ENCODE measurements at places on chromosomes 1 and 21.

DNA sequence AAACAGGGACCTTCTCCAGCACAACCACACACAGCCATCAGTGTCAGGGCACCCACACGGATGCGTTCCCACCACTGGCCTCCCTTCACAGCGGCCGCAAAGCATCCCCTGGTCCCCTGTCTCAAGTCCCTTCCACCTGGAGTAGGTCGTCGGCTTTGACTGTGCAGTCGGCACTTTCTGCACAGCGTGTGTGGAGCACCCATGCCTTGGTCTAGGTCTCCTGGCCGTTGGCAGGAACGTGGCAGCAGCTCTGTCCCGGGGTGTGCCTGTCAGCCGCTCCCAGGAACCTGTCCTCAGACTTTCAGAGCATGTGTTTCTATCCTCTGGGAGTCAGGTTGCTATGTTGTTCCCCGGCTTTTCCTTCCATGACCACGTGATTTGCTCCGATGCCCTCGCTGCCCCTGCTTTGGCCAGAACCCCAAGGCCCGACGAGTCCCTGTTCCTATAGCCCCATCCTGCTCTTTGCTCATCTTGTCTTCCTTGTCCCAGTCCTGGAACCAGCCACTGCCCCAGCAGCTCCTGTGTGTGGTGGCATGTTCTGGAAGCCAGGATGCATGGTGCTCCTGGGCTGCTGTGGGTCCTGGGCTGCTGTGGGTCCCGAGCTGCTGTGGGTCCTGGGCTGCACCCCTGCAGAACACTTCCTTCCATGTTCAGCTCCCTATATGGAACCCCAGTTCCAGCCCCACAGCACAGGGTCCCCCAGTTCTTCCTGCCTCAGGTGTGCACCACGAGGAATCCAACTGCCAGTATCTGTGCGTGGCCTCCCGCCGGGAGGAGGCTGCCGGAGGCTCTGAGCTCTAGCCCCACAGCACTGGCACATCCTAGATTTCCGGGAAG, 84.2 kb upstream of the COL6A1 start:
- DNase-seq = no peak

GRCh38 chr1:7171168-7171567, 385.9 kb downstream of the CAMTA1 start:
- DNase-seq = no peak

GRCh38 chr1:9107136-9107535, 21.8 kb downstream of the GPR157 start:
- no peak for DNase-seq

DNA sequence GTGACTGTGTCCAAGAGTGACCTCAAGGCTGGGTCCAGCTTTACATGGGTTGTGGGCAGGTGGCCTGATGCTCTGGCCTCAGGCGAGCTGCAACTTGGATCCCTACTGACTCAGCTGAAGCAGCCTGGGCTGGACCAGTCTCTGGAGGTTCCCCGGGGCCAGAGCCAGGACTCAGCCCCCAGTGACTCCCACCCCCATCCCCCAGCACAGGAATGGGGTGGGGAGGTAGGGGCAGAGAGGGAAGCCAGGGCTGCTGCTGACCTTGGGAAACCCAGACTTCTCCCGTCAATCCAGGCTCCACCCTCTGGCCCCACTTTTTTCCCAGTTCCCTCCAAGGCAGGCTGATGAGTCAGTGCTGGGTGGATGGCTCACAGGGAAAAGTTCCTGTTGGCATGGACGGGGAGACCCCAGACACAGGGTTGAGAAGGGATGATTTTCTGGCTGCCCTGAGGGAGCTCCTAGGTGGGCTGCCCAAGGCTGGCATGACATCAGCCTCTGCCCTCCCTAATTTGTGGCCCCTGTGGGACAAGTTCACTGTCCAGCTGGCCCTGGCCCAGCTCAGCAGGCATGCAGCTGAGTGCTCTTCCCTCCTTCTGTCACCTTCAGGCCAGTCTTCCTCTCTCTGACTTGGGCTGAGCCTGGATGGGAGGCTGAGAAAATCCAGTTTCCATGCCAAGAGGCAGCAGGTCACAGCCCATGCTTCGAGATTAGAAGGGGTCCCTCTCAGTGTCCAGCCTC, 2.2 kb downstream of the ZC3H12A start:
- DNase-seq = no peak

DNA sequence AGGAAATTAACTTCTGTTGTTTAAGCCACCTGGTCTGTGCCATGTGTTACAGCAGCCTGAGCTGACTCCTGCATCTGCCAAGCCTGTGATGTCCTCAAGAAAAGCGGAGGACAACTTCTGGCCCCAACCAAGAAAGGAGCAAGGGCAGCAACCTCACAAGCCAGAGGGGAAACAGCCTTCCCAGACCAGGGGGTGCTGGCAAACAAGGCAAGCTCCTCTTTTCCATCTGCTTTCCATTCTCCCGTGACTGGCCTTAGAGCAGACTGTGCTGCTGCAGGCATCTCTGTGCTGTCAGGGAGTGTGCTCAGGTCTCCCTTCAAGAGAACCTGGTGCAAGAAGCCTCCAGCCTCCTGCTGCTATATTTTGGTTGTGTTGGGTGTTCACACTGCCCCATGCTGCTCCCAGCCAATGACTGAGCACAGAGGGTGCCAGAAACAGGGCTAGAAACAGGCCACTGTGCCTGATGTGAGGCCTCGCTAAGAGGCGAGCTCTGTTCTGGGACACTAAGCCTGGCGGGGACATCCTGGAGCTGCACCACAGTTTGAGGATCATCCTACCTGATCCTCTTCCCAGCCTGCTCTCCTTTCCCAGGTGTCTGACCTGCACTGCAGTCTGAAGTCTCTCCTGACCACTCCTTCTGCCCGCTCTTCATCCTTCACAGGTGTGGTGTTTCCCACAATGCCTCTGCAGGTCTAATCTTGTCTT, 27.5 kb upstream of the SLAMF9 start:
- DNase-seq = peak; percentile 21

All from ecto neural progenitor cell (in vitro differentiated cells).